Breast epithelium (tissue), 4 donors: ENCODE measurements at places on chromosomes 16 and 17. TPM values are rescaled to one million over a fixed set of nuclear protein-coding genes. Genes with fewer than 3 reads are reported as not detected.
A peak's percentile ranks its signal among the peaks of the same experiment; 100 is the strongest.

Gene AOC2
- total RNA-seq: 1.8 TPM

DNA sequence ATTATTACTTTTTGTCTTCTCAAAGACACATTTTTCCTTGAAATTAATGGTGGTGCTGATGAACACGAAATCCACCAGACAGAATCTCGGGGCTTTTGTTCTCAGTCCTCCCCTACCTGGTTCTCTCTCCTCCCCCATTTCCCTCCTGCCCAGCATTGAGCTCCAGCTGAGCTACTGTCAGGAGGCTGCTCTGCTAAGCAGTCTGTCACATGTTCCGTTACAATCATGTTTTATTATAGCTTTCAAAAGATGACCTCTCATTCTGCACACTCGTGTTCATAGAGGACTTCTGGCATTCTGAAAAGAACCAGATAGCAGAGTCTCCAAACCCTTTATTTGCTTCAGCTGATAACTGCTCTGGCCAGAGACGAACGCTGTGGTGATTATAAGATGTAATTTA, 732.5 kb upstream of the RBFOX1 start:
- DNase-seq: no peak

DNA sequence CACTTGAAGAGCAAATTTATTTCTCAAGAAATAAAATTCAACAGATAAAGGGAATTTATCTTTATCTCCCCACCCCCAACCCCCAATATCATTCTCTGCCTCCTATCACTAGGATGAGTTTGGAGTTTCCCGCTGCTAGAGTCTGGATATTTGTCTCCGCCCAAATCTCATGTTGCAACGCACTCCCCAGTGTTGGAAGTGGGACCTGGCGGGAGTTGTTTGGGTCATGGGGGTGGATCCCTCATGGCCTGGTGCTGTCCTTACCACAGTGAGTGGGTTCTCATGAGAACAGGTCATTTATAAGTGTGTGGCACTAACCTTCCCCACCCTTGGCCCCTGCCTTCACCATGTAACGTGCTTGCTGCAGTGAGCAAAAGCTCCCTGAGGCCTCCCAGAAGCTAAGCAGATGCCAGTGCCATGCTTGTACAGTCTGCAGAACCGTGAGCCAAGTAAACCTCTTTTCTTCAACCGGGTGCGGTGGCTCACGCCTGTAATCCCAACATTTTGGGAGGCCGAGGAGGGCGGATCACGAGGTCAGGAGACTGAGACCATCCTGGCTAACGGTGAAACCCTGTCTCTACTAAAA, 6.5 kb downstream of the CEP20 start:
- DNase-seq: no peak

DNA sequence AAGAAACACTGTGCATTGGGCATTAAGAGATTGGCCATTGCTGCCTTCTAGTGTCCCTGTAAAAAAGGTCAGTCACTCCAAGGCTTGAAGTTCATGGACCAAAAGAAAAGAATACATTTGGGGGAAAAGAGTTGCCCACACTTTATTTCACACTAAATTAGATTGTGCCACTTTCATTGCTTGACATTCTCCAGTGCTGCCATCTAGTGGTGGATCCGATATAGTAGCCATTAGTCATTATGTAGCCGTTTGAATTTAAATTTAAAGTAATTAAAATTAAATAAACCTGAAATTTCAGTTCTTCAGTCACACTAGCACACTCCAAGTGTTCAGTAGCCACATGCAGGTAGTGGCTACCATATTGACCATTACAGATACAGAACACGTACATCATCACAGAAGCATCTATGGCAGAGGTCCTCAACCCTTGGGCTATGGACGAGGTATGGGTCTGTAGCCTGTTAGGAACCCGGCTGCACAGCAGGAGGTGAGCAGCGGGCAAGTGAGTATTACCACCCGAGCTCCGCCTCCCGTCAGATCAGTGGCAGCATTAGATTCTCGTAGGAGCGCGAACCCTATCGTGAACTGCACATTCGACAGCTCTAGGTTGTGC, 21.9 kb upstream of the CDH5 start:
- DNase-seq: no peak

DNA sequence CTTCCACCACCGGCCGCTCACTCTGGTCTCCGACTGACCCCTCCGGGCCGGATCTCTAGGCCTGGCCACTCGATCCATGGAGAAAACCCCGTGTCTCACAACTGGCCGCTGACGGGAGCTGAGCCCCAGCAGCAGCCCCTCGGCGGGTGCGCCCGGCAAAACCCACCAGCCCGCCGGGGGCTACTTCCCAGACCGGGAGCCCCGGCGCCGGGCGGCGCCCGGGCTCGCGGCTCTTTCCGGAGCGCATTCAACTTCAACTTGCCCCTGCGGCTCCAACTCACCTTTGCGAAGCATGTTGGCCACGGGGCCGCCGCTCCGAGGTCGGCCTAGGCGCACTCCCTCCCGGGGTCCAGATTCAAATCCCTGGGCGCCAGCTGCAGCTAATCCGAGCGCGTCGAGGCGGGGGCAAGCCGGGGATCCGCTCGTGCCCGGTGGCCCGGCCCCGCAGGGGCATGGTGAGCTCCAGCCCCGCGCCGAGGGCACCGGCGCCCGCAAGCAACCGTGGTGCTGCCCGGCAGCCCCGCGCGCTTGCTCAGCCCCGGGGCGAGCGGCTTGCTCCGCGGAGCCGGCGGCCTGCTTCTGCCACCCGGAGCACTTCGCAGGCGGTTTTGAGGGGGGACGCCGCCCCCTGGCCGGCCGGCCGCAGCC, 438 bp downstream of the RTN4RL1 start:
- no peak for DNase-seq

Gene ODAD4
- total RNA-seq: 3.2 TPM

GRCh38 chr17:70120425-70120824, 45.4 kb downstream of the KCNJ16 start:
- DNase-seq: no peak

- peak; percentile 99 for DNase-seq
Measured at GRCh38 chr17:67717624-67718324, at the start of gene NOL11. Gene NOL11 (plus strand): TSS chr17:67717936. CDS start chr17:67717948, 12 bp downstream.

DNA sequence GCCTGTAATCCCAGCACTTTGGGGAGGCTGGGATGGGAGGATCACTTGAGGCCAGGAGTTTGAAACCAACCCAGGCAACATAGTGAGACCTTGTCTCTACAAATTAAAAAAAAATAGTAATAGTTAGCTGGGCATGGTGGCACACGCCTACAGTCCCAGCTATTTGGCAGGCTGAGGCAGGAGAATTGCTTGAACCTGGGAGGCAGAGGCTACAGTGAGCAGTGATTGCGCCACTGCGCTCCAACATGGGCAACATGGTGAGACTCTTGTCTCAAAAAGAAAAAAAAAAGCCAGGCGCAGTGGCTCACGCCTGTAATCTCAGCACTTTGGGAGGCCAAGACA, 56.9 kb upstream of the MRTFB start:
- no peak for DNase-seq

- DNase-seq: peak; percentile 76
Measured at GRCh38 chr17:45043813-45044540, 7.5 kb downstream of the DCAKD start.

Gene PRR15L
- total RNA-seq: 105 TPM

GRCh38 chr16:4926928-4927327, 10.0 kb downstream of the PPL start:
- DNase-seq: no peak

DNA sequence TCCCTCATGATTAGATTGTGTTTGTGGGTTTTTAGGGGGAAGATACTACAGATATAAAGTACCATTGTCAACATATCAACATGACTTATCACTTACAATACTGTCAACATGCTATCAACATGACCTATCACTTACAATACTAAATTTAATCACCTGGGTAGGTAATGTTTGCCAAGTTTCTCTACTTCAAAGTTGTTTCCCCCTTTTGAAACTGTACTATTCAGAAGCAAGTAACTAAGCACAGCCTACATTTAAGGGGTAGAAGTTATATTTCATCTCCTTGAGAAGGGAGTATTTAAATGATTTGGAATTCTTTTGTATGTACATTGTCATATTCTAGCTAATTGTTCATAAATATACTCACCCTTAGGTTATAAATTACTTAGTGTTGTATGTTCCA, 68.7 kb downstream of the TRIM37 start:
- DNase-seq: no peak

DNA sequence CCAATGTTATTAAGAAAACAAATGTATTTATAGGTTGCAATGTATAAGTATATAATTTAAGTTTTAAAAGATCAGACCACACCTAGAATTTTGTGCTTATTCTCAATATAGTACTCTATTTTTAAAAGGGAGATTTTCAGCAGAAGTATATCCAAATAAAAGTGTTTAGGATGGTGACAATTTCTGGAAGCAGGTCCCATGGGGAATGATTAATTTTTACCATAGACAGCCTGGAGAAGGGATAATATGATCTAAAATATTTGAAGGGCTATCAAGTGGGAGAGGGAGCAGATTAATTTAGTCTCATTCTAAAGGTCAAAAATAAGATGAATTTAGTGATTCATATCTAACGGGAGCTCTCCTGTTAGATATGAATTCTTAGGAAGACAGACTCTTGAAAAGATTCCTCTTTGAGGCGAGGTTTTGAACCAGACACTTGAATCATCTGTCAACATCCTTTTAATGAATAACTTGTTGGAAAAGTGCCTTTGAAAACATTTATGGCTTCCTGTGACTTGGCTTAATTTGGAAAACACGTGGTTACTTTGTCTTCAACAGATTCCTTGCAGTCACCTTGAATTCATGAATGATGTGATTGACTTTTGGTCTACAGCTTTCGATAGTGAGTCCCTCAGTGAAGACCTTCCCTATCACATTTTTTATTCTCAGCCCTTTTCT, 29.3 kb upstream of the SMIM36 start:
- no peak for DNase-seq

DNA sequence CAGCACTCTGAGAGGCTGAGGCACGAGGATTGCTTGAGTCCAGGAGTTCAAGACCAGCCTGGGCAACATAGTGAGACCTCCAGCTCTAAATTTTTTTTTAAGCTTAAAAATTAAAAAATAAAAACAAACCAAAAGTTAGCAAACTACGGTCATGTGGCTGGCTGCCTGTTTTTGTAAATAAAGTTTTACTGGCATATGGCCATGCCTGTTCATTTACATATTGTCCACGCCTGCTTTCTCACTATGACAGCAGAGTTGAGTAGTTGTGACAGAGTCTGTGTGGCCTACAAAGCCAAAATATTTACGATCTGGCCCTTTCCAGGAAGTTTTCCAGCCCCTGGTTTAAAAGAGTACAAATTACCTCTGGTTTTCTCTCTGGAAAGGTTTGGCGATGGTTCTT, 3.3 kb downstream of the SLX4 start:
- DNase-seq: no peak

DNA sequence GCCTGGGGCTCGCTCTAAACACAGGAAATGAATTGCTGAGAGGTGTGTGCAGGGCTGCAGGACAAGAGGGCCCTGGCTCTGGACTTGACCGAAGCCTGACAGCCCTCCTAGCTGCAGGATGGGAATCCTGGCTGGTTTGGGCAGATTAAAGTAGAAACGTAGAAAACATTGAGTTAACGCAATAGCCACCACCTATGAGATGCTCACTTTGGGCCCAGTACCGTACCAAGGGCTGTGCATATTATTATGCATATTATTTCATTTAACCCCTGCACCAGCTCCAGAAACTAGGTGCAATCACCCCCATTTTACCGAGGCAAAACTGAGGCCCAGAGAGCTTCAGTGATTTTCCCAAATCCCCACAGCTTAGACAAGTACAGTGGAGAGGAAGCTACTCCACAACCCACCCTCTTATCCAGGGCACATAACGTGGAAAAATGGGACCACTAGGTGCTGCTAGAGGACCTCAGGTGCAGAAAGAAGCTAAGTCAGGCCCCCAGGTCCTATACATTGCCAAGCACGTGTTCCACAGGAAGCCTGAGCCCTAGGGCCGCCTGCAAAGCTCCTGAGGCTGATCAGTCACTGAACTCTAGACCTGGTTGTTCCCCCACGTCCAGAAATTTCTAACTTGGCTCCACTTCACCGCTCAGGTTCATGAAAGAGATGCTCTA, 79.2 kb downstream of the MYH11 start:
- DNase-seq: no peak

- DNase-seq: no peak
Measured at GRCh38 chr17:28551421-28552175, 826 bp downstream of the UNC119 start.

Gene TP53TG3B
- total RNA-seq: not detected

Gene C16orf86
- total RNA-seq: 11.1 TPM

Gene TTC19
- 46.4 TPM for total RNA-seq

DNA sequence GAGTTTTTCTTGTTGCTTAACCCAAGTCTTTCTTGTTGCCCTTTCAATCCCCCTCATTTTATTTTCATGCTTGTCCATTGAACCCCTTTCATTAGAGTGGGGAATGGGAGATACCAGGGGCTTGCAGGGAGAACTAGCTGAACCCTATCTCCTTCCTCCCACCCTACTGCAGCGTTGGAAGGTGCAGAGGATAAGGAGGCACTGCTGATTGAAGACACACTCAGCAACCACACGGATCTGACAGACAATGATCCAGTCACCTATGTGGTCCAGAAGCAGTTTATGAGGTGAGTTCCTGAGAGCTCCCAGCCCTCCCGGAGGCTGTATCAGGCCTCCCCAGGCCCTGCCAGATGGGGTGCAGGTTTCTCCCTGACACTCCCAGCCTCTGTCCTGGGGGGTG, 32.5 kb downstream of the ANKRD40 start:
- no peak for DNase-seq

Gene SALL1
- 0.15 TPM for total RNA-seq

- DNase-seq: no peak
Measured at GRCh38 chr17:76359375-76359774, 5.7 kb upstream of the PRPSAP1 start.

GRCh38 chr16:48542020-48542473, 67.9 kb downstream of the N4BP1 start:
- no peak for DNase-seq

DNA sequence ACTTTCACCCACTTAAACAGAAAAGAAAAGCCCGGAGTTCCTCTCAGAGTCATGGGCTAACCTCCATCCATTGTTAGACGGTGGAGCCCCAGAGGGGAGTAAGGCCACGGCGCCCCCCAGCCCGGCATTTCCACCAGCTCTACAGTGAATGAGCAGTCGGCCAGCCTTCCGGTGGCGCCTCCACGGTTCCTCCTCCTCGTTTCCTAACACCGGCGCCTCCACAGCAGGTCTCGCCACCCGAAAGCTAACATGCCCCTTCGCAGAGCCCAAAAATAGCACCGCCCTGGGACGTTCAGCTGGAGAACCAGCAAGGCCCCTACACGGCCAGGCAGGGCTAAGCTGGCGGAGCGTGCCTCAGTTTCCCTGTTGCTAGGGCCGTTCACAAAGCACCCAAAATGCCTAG, 858 bp downstream of the MMD start:
- DNase-seq: peak; percentile 55

Gene KRT40
- total RNA-seq: not detected

- no peak for DNase-seq
Measured at GRCh38 chr17:69954241-69954925, 120.6 kb upstream of the KCNJ16 start.

- peak; percentile 26 for DNase-seq
Measured at GRCh38 chr16:4272114-4272956, 488 bp downstream of the TFAP4 start.
